ENCODE measurements at places on chromosomes 7 and 10.

DNA sequence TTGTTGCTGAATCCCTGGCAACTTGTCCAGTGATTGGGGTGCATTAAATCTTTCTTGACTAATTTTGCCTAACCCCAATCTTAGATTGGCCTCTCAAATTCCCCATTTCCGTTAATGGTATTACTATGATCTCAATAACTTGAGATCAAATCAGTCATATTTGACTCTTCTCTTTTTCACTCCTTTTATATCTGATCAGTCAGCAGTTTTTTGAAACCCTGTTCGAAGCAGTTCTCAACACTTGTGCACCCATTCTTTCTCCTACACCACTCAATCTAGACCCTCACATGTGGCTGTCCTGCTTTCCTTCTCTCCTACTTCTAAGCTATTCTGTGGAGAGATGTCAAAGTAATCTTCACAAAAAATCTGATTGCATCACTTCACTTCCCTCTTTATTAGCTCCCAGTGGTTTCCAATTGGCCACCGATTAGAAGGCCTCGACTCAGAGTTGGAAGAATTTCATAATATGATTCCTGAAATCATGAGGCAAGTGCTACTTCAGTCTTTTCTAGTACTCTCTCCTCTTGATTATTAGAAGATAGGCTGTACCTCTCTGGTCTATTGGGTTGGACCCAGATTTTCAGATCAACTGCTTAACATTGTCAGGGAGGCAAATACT is 128.9 kb downstream of the ZNF365 start:
- DNase-seq: peak; percentile 12

GRCh38 chr7:55326081-55326835 is 38.9 kb upstream of the LANCL2 start:
- DNase-seq: no peak

GRCh38 chr10:61943674-61944378 is 42.3 kb downstream of the ARID5B start:
- DNase-seq: peak; percentile 85

GRCh38 chr7:92813390-92814024 is 22.9 kb downstream of the CDK6 start:
- peak; percentile 56 for DNase-seq

GRCh38 chr10:79221110-79222051 is 125.9 kb upstream of the PPIF start:
- DNase-seq: peak; percentile 79

DNA sequence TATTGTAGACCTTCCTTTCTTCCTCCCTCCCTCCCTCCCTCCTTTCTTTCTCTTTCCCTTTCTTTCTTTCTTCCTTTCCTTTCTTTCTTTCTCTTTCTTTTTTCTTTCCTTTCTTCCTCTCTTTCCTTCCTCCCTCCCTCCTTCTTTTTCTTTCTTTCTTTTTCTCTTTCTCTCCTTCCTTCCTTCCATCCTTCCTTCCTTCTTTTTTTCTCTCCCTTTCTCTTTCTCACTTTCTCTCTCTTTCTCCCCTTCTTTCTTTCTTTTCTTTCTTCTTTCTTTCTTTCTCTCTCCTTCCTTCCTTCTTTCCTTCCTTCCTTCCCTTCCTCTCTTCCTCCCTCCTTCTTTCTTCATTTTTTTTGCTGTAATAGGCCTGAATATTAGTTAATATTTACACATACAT is 638.0 kb downstream of the SORCS3 start:
- DNase-seq: no peak

DNA sequence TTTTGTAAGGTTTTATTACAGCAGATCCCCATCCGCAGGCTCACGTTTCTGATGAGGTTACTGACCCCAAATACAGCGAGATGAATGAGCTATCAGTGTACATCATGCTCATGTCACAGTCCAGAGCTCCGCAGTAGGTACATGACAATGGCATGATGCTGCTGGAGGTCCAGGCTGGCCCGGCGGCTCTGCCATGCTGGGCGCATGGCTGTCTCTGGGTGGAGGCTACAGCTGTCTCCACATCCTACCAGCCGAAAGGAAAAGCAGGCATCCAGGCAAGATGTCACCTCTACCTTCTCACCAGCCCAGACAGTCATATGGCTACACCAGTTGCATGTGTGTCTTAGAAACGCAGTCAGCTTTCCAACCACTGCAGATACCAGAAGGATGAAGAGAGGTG is 90.9 kb upstream of the RNF32 start:
- no peak for DNase-seq

DNA sequence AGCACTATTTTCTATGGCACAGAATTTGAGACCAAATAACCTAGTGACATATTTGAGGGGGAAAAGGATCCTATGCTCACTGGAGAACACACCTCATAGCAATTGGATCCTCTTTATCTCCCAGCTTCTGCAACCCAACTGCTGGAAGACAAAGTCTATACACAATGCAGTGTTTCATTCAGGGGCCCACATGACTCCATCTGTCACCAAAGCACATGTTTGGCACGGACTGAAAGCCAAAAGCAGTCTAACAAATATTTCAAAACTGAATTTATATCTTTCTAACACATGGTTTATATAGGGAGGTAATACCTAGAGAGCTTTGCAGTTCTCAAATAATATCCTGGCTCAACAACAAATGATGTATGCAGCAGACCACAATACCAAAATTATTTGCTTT is 39.2 kb downstream of the ADAM12 start:
- no peak for DNase-seq

DNA sequence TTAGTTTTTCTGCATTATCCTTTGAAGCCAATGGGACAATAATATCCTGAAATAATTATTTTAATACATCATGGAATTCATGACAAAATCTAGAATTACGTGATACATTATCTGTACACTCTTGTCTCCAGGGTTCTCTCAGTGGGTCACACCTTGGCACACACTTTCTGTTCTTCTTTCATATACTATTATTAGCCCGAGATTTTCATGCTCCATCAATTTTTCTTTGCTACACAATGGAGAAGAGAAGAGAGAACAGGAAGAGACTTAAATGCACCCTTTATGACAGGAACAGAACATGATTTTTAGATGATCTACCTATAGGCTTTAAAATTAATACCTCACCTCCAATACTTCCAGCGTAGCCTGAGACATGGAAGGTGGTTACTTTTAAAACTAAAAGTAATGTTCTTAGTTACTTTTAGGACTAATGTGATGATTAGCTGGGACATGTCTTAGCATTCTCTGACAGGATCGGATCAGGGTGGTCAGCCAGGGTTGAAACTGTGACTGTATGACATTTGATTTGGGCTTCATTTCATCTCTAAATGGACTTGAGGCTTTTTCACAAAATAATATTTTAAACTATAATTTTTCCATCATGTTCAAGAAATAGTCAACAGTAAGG is 148.2 kb upstream of the WNT16 start:
- no peak for DNase-seq

DNA sequence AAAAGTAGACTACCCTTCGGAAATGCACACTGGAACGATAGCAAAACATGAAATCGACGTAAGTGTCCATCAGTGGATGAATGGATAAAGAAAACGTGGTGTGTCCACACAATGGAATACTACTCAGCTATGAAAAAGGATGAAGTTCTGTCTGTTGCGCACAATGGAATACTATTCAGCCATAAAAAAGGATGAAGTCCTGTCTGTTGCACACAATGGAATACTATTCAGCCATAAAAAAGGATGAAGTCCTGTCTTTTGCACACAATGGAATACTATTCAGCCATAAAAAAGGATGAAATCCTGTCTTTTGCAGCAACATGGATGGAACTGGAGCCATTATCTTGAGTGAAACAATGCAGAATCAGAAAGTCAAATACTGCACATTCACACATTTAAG is 591.8 kb downstream of the PTPRN2 start:
- DNase-seq: no peak

DNA sequence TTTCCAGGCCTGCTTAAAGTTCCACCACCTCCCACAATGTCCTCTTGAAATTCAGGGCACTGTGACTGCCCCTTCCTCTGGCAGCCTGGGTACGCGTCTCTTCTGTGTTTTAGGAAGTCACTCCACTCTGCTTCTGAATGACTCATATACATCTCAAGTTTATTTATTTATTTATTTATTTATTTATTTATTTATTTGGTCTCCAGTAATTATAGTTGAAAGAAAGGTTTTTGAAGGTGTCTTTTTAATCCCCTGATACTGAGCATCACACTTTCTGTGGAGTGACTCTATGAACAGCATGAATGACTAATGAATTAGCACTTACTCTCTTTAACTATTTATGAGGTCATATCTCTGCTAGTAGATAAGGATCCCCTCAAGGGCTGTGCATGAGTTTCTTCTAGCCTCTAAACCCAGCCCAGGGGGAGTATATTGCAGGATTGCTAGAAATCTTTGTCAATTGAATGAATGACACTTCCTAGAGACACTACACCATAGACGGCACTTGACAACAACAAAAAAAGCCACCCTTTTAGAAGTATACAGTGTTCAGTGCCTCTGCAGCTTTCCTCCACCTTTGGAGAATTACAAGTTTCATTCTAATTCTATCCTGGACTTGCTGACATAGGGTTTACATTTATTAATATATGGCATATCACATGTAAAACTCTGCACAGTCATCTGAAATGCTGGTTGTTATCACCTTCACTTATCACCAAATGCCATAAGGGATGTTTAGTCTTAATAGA is 2.1 kb downstream of the MACC1 start:
- no peak for DNase-seq

DNA sequence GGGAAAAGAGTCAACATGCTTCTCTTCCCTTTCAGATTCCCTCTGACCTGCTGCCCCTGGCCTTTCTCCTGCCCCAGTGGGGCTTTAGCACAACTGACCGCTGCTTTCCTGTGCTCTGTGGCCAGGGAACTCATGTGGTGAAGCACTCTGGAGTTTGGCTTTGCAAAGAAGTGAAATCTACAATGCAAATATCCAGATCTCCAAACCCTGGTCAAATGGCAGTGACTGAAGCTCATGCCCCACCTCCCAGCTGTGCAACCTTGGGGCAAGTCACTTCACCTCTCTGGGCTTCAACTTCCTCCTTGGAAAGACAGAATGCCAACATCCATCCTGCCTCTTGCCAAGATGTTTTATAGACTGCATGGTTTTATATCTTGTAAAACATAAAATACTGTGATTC is 157.8 kb downstream of the NEURL1 start:
- DNase-seq: no peak

DNA sequence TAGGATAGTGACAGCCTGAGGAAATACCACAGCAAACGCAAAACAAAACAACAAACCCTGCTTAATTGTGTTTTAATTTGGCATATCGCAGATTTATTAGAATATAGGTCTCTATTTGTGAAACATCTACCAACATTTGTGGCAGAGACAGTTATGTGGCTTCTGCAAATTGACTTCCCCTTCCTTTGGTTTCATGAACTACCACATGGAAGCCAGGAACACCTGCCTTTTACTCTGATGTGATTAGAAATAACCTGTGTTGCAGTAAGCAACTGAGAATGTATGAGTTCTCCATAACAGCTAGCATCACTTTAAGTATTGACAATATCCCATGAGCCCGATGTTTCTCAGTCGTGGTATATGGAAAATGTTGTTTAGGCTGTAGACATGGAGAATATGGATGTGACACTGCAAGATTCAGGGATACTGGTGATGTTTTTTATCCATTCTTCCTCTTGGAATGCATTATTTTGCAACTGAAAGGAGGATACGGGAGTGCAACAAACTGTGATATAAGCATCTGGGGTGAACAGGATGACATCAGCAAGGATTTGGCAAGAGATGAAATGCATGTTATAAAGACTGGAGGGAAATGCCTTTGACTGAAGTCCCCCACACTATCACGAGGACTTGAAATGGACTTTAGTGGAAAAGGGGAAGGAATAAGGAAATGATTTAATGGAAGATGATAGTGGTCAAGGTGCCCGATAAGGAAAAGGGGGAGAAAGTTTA is 95.9 kb downstream of the CUBN start:
- DNase-seq: peak; percentile 80

GRCh38 chr7:151410405-151411390 is 860 bp upstream of the WDR86 start:
- peak; percentile 37 for DNase-seq

DNA sequence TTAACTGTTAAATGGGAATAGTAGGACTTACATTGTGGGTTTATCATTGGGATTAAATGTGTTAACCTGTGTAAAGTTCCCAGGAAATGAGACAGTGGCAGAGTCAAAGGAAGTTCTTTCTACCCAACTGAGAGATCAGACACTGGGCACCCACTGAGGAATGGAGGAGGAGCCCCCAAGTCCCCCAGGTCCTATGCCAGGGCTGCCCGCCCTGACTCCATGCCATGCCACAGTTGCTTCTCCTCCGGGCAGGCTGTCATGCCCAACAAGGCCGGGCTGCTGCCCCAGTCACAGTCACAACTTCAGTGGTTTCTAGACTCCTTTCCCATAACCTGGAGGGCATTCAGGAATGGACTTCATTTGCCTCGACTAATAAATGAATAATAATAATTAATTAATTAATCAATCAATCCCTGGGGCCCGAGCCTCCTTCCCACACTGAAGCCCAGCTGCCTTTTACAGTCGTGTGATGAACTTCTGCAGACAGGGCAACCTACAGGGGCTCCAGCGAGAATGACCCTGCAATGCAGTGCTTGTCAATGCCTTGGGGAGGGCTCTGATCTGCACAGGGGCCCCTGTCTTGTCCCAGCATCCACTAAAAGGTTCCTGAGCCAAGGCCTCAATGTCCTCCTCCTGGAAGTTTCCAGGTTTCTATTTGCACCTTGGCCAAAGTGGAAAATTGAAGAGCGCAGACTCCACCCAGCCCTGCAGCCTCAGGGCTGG is 32.4 kb downstream of the DRGX start:
- no peak for DNase-seq

- DNase-seq: no peak
Measured at GRCh38 chr7:158791107-158791506, 38.2 kb downstream of the ESYT2 start.

DNA sequence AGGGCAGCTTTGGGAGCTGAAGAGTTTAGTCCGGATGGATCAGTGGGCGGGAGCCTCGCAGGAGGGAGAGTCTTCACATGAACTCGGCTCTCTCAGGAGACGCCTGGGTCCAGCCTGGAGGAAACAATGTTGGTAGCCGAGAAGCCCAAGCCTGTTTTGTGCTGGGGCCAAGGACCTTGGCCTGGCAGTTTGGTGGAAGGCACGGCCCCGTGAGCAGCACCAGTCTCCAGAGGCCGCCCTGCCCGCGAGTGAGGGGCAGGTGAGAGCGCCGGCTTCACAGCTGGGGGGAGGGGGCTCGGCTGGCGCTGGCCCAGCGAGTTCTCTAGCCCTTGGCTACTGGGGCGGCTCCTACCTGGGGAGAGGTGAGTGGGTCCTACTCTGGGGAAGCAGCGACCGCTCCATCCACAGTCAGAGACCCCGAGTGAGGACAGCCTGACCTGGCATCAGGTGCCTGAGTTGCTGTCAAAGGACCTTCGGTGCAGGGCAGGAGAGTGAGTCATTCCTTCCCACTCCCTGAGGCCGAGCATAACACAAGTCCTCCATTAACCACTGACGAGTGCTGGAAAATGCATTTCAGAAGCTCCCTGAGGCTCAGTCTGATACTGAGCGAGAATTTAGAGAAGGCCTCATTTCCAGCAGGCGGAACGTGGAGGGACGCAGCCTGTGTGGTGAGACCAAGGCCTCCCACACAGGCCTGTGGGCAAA is 89.3 kb upstream of the DIP2C start:
- DNase-seq: peak; percentile 52

GRCh38 chr10:3773460-3774017 is 11.5 kb downstream of the KLF6 start:
- peak; percentile 56 for DNase-seq

All from iris pigment epithelial cell (primary cell).